ENCODE measurements at places on chromosomes 1 and 21.

DNA sequence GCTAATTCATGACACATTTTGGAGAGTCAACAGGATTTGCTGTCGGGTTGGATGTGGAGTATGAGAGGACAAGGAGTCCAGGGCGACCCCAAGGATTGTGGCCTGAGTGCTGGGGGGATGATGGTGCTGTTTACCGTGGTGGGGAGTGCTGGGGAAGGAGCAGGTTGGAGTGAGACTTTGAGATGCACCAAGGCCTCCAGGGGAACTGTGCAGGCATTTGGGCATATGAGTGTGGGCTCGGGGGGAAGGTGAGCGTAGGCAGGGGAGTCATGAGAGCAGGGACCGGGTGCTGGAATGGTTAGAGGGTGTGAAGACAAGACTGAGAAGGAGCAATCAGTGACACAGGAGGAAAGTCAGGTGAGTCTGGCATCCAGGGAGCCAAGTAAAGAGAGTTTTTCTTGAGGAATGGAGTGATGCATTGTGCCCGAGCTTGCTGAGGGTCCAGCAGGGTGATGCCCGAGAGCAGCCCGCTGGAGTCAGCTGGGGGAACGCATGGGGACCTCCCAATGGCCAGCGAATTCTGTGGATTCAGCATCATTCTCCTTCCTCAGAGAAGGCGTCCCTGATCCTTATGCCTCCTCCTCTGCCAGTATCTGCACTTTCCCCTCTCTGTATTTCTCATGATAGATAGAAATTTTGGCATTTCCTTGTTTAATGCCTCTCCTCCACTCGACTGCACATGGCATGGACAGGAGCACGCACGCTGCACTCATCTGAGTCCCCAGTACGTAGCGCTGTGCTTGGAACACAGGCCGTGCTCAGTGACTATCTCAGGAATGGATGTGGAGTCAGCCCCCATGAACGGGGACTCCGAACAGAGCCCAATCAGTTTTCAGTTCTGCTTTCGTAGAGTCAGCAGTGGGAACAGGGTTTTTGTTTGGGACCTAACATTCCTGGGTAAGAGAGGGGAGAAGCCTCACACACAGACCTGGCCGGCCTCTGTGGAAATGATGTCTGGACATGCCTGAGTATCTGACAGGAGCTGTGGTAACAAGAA, 52.1 kb upstream of the ETV3 start:
- no peak for DNase-seq

DNA sequence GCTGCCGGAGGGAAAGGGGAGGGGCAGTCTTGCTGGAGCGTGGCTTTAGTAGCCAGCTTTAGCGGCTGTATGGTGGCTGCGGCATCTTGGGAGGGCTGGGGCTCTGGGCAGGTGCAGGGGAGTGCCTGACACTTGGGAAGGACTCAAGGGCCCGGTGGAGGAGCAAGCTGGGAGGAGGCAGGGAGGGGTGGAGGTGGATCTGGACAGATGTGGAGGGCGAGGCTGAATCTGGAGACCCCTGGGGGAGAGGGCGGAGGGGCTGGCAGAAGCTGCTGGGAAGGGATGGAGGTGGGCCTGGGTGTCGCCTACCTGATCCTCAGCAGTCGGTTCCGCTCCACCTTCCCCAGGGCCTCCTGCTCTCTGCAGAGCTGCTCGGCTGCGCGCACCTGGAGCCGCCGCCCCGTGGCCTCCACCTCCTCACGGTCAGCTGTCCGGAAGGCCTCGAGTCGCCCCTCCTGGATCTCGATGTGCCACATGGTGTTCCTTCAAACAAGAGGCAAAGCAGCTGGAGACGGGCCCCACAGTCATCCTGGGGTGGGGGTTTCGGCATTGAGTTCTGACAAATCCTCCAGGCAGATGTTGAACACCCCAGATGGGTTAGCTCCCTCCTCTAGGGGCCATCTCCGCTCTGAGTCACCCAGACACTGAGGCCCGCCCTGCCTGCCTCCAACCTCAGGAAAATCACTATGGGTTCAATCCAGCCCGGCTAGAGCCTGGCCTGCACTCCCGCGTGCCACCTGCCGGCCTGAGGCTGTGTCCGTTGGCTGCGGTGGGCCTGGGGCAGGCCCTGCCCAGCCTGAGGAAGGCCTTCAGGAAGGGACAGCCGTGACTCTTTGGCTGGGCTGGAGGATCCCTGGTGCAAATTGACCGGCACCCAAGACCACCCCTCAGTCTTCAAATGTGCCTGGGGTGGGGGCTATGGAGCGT, 29.6 kb downstream of the CFAP74 start:
- DNase-seq = no peak

DNA sequence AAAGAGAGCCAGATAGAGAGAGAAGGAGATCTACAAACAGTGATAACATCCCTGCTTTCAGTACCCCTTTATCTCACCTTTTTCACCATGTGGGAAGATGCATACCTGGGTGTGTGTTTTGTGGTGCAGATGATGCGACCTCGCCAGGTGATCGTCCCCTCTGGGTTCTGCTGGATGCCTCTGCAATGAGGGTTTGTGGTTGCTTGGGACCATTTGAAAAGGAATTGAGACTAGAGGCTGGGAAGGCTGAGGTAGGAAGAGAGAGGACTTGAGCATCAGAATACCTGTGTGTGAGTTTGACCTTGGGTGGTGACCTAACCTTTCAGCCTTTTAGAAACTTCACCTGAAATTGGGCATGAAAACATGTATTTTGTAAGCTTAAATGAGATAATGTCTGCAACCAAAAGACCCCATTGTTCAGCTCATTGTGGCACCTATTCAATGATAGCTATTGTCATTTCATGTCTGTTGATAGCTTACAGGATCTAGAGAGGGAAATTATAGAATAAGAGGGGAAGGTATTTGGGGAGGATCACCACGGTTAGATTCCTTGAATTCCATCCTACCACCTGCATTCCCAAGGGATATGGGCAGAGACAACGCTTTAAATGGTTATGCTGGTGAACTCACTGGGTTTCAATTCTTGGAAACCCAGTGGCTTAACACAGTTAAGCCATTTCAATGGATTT, 125.7 kb downstream of the IGSF21 start:
- DNase-seq = no peak

GRCh38 chr1:149962039-149962647, 25.5 kb upstream of the MTMR11 start:
- peak; percentile 82 for DNase-seq

DNA sequence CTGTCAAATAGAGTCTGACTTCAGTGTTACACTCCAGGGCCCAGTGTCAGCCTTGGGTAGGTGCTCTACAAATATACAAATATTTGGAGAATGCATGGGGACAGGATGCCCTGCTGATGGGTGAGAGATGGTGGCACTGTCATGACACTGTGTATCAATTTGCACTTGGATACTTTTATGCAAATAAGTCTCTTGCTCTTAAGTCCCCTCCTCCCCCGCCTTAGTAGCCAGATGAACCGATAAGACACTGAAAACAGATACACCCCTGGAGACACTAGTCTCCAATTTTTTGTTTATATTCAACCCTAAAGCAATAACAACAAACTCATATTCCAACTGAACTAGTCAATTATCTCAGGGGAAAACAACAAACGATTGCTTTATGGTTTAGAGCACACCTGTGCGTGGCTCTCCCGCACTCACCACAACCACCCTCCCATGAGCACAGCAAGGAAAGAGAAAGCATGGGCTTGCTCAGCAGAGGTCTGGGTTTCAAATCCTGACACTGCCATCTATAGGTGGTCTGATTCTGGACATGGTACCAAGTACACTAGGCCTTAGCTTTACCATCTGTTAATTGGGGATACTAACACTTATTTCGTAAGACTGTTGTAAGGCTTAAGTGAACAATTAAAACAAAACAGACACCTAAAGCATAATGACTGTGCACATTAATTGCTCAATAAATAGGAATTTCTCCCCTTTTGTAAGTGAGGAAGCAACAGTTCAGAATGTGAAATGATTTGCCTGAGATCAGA, 50.3 kb downstream of the HIVEP3 start:
- no peak for DNase-seq

GRCh38 chr1:80893115-80893514, 907.6 kb upstream of the ADGRL2 start:
- no peak for DNase-seq
